ENCODE measurements at places on chromosomes 4 and X.

GRCh38 chrX:72062916-72063315 is 68.8 kb downstream of the RTL5 start:
- DNase-seq, result no peak

- DNase-seq, result no peak
Observed at GRCh38 chr4:2537011-2537830, 774 bp downstream of the FAM193A start.

DNA sequence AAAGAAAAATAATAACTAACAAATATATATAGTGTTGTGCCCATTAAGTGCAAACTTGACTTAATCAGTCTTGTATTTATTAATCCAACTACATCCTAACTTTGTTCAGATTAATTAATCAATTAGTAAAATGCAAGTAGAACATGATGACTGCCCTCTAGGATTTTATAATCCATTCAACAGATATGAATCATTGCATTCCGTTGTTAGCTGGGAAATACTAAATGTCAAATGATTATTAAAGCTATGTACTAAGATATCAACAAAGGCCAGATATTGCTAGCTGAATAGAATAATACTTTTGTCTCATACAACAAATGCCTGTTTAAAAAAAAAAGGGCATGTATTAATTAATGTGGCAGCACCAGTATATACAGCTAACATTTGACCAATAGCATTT is 1366.3 kb downstream of the STIM2 start:
- no peak for DNase-seq

DNA sequence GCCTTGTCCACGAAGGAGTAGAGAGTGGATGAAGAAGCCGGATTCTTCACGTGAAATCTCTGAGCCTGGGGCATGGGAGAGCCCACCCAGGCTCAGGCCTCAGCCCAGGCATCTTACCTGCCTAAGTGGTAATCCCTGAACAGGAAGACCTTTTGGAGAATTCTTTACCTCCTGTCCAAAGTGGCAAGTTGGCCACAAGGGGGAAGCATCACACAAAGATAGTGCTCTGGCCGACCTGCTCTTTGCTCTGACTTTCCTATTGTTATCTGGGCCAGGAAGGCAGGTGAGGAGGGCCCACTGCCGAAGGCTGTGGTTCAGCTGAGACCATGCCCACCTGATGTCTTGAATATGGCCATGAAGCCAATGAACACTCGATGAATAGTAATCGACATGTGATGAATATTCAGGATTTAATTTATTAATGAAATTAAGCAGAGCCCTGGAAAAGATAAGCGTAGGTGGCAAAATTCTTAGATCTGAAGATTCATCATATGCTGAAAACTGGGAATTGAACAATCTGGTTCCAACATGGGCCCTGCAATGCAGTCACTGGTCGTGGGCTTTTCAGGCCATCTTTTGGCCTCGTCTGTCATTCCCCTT is 93.8 kb downstream of the PDGFRA start:
- peak; percentile 3 for DNase-seq

GRCh38 chr4:26116057-26116456 is 202.0 kb downstream of the SMIM20 start:
- DNase-seq, result no peak

DNA sequence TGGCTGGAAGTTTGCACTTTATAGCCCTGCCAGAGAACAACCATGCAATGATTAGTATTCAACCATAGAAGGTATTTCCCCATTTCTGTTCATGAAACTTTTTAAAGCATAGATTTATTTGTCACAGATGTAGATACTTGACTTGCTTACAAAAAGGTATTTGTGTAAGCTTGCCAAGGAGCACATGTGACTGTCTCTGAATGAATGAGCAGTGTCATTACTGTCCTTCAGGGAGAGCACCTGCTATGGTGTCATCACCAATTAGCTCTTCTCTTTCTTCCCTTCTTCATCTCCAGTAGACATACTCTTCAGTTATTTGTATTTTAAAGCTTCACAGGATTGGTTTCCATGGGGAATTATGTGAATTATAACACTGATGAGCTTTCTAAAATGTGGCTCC is 1064.7 kb upstream of the GRIA3 start:
- DNase-seq, result no peak

Measured in AG04449 (cell line).